ENCODE measurements at places on chromosomes 5 and 9.

DNA sequence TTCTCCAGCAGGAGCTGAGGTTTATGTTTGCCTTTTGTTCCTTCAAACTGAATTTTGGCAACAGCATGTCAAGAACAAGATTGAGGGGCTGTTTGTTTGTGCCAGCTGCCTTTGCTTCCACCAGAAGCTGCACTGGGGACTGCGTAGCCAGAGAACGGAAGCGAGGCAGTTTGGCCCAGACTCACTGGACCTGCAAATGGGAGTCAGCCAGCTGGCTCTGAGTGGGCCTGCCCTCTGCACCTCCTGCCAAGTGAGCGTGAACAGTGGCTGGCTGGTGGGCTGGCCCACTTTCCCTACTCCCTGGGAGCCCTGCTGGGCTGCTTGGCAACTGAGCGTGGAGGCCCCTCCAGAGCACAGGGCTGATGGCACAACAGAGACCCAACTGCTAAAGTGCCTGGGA, 111.6 kb downstream of the GALNT10 start:
- DNase-seq = peak; percentile 46

DNA sequence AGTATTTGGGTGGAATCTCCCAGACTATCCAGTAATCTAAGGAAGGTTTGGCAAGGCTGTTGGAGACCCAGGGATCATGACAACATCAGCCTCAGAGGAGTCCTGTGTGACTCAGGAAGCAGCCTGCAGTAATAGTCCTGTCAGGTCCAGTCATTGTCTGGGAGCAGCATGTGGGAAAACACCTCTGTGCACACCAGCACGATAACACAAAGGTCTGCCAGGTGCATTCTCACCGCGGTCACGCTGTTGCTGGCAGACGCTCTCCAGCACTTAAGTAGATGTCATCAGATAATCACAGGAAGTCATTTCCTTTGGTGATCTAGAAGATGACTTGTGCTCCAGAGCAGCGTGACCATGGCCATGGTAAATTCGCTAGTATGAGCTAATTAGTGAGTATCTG, 99.2 kb upstream of the IQGAP2 start:
- DNase-seq = no peak

DNA sequence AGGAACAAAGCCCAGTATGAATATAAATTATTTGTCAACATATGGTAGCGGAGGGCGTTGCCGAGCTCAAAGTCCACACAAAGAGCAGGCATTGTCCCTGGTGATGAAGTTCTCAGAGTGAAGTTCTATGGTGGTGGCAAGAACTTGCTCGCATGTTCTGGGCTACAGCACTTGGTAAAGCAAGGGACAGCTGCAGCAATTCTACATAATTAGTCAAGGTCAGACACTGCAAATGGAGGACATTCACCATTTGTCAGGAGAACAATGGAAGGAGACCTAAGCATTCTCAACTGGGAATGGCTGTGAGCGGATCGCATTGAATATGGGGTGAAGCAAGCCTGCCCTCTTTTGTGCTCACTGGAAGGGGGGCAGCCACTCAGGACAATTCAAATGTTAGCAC, 503.8 kb upstream of the ADAMTS16 start:
- no peak for DNase-seq

DNA sequence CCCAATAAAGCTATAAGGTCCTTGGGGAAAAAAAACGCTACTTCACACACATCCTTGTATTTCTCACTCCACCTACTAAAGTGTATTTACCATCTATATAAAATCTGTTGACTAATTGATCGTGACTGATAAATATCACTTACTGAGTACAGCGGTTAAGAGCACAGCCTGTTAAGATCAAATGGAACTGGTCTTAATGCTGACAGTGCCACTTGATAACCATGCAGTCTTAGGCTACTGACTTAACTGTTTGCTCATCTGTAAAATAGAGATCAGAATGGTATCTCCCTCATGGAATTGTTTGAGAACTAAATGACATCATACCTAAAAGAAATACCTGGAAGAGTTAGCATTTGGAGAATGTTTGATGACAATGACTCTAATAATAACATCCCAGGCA, 67.5 kb downstream of the ZFAND5 start:
- no peak for DNase-seq

GRCh38 chr5:45454114-45454513, 242.1 kb downstream of the HCN1 start:
- DNase-seq = no peak

GRCh38 chr9:134661299-134661698, 19.7 kb downstream of the COL5A1 start:
- no peak for DNase-seq

Measured in amygdala (tissue), 56 donors.